ENCODE measurements at places on chromosomes 11 and 22.

DNA sequence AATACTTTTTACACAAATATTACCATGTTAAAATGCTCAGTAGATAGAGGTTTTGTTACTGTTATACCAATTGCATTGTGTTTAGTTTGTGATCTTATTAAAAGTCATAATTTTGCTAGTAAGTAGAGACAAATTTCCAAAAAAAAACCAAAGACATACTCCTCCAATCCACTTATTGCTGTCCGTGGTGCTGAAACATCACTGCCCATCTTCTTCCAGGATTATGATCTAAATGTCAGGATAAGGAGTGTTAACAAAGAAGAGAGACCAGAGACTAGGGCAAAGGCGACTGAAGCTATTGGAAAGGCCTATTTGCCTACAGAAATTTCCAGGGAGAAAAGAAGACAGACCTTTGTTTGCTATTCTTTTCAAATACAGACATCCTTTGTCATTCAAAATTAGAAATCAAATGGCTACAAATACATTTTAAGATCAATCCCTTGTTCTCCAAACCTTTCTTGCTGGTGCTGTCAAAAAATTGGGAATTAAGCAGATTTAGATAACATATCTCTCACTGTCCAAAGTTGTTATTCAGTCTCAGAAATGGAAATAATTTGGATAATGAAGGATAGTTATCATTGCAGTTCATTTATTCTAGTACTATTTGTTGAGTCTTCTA lies 199.7 kb downstream of the C11orf91 start:
- DNase-seq, result no peak

DNA sequence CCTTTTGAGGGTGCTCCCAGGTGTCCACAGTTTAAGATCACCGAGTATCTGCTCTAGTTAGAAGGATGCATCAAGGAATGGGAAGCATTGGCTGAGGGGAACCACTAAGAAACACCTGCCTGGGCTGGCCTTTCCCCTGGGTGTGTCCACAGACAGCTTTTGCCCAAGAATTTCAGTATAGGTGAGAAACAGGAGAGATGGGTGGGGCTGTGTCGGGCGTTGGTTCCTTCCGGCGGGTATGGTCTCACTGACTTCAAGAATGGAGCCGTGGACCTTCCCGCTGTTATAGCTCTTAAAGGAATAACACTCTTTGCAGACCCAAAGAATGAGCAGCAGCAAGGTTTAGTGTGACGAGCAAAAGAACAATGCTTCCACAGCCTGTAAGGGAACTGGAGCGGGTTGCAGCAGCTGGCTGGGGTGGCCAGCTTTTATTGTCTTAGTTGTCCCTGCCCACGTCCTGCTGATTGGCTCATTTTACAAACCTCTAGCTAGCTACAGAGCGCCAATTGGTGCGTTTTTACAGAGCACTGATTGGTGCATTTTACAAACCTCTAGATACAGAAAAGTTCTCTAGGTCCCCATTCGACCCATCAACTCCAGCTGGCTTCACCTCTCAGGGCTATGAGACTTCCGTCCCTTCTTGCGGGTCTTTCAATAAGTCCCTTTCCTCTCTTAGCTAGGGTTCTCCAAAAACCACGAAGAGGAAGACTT lies 2.4 kb downstream of the FADS1 start:
- no peak for DNase-seq

DNA sequence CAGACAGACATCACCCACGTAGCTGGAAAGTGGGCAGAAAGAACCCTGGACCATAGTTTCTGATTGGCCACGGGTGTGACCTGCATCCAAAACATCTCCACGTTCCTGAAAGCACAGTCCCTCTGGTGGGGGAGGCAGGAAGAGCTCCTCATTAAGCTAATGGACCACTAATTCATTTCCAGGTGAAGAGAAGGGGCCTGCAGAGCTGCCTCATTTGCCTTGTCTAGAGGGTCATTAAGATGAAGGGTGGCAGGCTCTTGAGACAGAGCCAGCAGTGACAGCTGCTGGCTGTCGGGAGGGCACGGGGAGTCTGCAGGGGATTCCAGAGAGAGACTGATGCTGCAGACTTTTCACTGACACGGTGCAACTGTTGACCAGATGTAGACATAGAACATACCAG lies 149.6 kb upstream of the OPCML start:
- no peak for DNase-seq

DNA sequence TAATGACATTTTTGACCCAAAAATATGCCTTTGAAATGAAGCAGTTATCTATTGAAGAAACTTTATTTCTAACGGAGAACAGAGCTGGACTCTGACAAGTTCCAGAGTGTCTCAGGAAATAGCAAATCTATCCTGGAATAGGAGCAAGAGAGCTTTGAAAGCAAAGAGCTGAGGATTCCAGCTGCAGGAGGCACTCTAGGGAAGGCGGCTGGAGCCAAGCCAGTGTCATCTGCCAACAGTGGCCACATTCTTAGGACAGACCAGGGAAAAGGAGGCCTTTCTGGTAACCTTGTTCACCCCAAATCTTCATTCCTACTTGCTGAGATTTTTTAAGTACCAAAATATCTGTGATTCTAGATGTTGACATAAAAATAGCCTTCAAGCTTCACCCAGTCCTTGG lies 493.5 kb upstream of the B3GAT1 start:
- no peak for DNase-seq

DNA sequence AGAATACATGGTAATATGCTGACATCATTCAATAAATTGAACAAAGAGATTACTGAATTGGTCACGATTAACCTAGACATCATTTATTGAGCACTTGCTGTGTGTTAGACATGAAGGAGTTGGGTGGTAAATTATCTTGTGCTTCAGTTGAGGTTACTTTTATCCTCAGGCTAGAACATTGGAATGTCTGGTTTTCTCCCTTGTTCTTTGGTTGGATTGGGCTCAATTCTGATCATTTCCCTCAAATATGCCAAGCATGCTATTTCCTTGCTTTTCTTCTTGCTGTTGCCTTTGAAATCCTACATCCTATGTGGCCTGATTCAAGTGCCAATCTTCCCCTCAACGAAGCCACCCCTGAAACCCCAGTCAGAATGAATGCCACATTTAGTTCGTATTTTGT lies 65.8 kb downstream of the DEUP1 start:
- no peak for DNase-seq

DNA sequence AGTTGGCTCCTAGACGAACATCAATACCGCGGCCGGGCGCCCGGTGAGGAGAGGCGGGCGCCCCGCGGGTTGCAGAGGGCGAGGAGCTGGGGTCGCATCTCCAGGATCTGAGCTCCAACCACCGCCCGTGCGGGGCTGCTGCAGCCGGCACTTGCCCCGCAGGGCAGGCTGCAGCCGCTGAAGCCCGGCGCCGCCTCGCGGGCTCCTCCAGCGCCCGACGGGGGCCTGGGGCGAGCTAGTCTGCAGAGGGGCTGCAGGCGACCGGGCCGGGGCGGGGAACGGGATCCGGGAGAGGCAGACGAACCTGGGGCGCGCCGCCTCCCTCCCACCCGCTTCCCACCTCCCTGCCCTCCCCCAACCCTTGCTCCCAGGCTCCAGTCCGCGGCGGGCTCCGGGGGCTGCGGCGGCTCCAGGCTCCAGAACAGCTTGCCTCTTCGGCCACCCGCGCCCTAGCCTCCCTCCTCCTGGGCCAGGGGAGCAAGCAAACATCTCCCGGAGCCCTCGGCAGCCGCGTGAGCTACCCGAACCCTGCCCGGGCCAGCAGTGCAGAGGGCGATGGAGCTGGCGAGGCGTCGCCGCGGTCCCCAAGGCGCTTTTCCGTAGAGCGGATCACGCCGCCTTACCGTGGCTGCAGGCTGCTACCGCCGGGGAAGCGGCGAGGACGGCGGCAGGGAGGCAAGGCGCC lies 802 bp downstream of the TENM4 start:
- no peak for DNase-seq
